ENCODE measurements at places on chromosomes 2 and 18. TPM values are rescaled to one million over a fixed set of nuclear protein-coding genes. Genes with fewer than 3 reads are reported as not detected.

Gene CELF4
- not detected for total RNA-seq

Gene DNAJC5G
- total RNA-seq, result not detected

Gene TDRD15
- total RNA-seq, result not detected

Gene IHH
- 0.50 TPM for total RNA-seq

Gene CTNNA2
- 0.33 TPM for total RNA-seq

Gene CDK5R2
- 8.8 TPM for total RNA-seq

Gene CYP27A1
- total RNA-seq, result 0.18 TPM

Gene ANTXR1
- total RNA-seq, result 164 TPM

Gene GATA6
- total RNA-seq, result 1.4 TPM

Gene SP9
- 2.0 TPM for total RNA-seq

Gene NFE2L2
- total RNA-seq, result 44.1 TPM

Gene SCYGR3
- total RNA-seq, result not detected

Gene ALPG
- total RNA-seq, result 0.71 TPM

Gene CCL20
- 3.9 TPM for total RNA-seq

Gene C2orf92
- 0.26 TPM for total RNA-seq

Gene PLEKHA3
- total RNA-seq, result 7.1 TPM

Gene SLC5A7
- not detected for total RNA-seq

Gene TCF23
- total RNA-seq, result not detected

Gene PSD4
- 14.8 TPM for total RNA-seq

Gene CERKL
- total RNA-seq, result 0.19 TPM

Gene DSC3
- 1.5 TPM for total RNA-seq

Gene MAP3K19
- total RNA-seq, result not detected

Gene DCDC2C
- 0.26 TPM for total RNA-seq

Gene ALK
- not detected for total RNA-seq

Gene SLC9A2
- total RNA-seq, result 3.3 TPM

Gene MALT1
- 7.7 TPM for total RNA-seq

Gene NOSTRIN
- 1.9 TPM for total RNA-seq

Gene LYG2
- not detected for total RNA-seq

Gene NTSR2
- not detected for total RNA-seq

Gene UCN
- total RNA-seq, result 1.7 TPM

Gene CAVIN2
- 52.2 TPM for total RNA-seq

Gene ST6GAL2
- 12.8 TPM for total RNA-seq

Gene NEB
- total RNA-seq, result 0.35 TPM

Gene HOXD3
- total RNA-seq, result not detected

Gene ME2
- 34.7 TPM for total RNA-seq

Gene GKN1
- 0.24 TPM for total RNA-seq

Gene SLC9A4
- total RNA-seq, result not detected

Gene EHD3
- total RNA-seq, result 7.0 TPM

Gene TXNDC2
- 0.17 TPM for total RNA-seq

Gene LRP2
- total RNA-seq, result not detected

Gene ZSWIM2
- total RNA-seq, result not detected

Gene TBR1
- total RNA-seq, result 0.01 TPM

Gene ITGA6
- total RNA-seq, result 55.3 TPM

Gene ANKRD30B
- not detected for total RNA-seq
